ENCODE measurements at places on chromosomes 5 and 9. TPM values are rescaled to one million over a fixed set of nuclear protein-coding genes. Genes with fewer than 3 reads are reported as not detected.

DNA sequence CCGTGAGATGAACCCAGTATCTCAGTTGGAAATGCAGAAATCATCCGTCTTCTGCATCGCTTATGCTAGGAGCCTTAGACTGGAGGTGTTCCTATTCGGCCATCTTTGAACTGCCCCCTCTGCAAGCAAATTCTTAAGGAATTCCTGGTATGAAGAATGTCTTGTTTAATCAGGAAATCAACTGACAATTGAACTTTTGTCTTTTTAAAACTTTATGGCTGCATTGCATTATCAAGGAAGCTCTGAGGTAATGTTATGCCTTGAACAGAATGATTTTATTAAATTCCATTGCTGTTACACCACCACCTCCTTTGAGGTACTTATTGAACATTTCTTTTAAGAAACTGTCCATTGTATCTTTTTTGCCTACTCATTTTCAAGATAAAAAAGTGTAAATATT lies 1915.7 kb upstream of the CDH9 start:
- H3K36me3 ChIP-seq = no peaks in the 10 kb centered on the region
- DNase-seq = no peak
- H3K27me3 ChIP-seq = no peaks in the 10 kb centered on the region

DNA sequence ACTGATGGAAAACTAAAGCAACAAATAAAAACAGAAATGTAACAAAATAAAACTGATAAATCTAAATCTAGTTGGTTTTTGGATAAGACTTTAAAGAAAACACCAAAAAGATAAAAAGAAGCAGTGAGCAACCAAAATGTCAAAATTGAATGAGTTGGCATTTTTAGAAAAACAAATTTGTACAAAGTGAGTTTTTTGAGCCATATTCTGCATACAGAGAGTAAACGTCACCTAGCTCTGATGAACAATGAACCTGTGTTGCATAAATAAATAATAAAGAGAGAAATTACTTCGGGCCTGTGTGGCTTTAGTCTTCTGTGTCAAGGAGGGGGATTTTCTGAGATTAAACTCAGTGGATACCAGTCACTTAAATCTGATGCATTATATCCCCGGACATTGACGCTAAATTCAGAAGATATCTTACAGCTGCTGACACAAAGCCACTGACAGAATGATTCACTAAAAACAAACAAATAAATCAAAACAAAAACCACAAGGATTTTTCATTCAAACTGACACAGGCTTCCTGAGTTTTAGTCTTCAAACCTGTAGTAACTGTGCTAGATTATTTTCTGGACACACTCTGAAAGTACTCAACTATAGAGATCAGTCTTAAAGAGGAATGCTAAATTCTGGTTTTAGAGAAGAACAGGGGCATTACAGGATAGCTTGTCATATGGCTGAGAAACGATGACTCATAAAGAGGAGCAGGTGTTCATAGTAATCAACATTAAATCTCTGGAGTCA lies 403.5 kb upstream of the ST8SIA4 start:
- no peak overlapping the region for H3K4me3 ChIP-seq
- no peaks in the 10 kb centered on the region for H3K27me3 ChIP-seq
- H3K36me3 ChIP-seq = no peaks in the 10 kb centered on the region
- H3K4me1 ChIP-seq = no peaks in the 10 kb centered on the region

GRCh38 chr9:93168581-93168980 lies 15.4 kb upstream of the WNK2 start:
- no peak overlapping the region for H3K27ac ChIP-seq
- DNase-seq = no peak
- H3K4me1 ChIP-seq = peaks cover 3% of the 10 kb centered on the region
- no peaks in the 10 kb centered on the region for H3K27me3 ChIP-seq

The CD72 gene
- total RNA-seq = 0.99 TPM

The PCDHA11 gene
- 4.6 TPM for total RNA-seq

- no peaks in the 10 kb centered on the region for H3K36me3 ChIP-seq
- DNase-seq = no peak
- no peaks in the 10 kb centered on the region for H3K27me3 ChIP-seq
- no peak overlapping the region for H3K4me3 ChIP-seq
- no peak overlapping the region for H3K27ac ChIP-seq
Measured at GRCh38 chr9:79809316-79809876, 237.6 kb downstream of the TLE4 start.

The HAPLN1 gene
- not detected for total RNA-seq

DNA sequence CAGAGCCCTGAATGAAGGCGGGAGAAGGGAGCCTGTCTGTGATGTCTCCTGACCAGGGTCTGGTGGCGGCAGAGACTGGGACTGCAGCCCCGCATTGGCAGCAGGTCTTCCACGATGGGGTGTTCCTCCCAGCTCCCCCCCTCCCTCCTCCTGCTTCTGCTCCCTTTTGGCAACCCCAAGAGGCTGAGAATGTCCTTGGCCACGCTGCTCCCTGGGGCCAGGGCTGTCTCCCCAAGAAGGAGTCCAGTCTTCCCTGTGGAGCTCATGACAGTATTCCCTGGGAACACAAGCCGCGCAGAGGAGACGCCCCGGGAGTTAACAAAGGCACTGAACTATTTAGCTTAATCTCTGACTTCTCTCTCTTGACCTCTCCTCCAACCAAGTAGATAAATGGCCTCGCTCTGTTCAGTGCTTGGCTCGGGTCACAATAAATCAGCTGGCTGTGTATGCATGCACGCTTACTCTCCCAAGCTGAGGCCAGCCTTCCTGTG lies 84.0 kb upstream of the NEURL1B start:
- peak; percentile 76 for DNase-seq
- no peaks in the 10 kb centered on the region for H3K36me3 ChIP-seq
- H3K27me3 ChIP-seq = no peaks in the 10 kb centered on the region
- no peak overlapping the region for H3K4me3 ChIP-seq
- H3K27ac ChIP-seq = peak overlapping the region; percentile 80
- peaks cover 23% of the 10 kb centered on the region for H3K4me1 ChIP-seq

The SLC24A2 gene
- total RNA-seq = 1.7 TPM

The STPG3 gene
- total RNA-seq = 34.1 TPM

The TRMO gene
- total RNA-seq = 40.1 TPM

The BRD3 gene
- 64.5 TPM for total RNA-seq

The DMRT2 gene
- 1.7 TPM for total RNA-seq

DNA sequence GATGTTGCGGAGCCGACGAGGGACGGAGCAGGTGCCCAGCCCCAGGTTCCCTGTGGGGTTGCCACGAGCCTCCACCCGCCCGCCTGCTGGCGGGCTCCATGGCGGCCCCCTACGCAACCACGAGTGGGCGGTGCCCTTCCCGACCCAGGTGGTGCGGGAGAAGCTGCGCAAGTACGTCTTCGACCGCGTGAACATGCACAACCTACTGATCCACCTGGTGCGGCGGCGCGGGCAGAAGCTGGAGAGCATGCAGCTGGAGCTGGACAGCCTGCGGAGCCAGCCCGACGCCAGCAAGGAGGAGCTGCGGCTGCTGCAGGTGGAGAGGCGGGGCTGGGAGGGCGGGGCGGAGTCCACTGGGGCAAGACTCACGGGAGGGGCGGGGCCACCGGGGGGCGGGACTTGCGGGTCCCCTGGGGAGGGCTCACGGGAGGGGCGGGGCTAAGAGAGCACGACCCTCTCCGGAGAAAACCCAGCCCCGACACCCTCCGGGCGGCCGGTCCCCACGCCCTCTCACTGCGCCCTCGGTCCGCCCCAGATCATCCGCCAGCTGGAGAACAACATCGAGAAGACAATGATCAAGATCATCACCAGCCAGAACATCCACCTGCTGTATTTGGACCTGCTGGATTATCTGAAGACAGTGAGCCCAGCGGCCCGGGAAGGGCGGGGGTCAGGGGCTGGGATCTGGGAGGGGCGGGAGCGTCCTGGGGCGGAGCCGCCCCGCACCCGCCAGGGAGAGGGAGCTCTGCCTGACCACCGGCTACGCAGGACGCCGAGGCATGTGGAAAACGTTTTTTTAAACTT lies 3.9 kb downstream of the CCDC183 start:
- H3K4me1 ChIP-seq = peaks cover 43% of the 10 kb centered on the region
- peak overlapping the region; percentile 44 for H3K27ac ChIP-seq
- H3K27me3 ChIP-seq = no peaks in the 10 kb centered on the region

The WDR38 gene
- 3.2 TPM for total RNA-seq

DNA sequence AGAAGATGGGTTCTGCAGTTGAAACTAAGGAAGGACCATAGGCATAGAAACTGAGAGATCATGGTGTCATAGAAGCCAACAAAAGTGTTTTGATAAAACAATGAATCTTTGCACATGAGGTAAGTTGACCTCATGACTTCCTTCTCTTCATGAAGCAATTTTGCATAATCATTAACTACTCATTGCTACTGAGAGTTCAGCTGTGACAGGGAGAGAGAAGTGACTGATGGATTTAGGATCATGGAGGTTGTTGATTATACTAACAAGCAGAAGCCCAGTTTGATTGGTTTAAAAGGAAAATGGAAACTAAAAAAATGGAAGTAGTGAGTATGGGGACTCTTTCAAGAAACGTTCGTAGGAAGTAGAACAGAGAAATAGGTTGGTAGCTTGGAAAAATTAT lies 51.2 kb downstream of the PARP8 start:
- no peak overlapping the region for H3K27ac ChIP-seq
- no peak overlapping the region for H3K4me3 ChIP-seq
- DNase-seq = no peak
- no peaks in the 10 kb centered on the region for H3K4me1 ChIP-seq

- H3K4me1 ChIP-seq = peaks cover 6% of the 10 kb centered on the region
- H3K36me3 ChIP-seq = no peaks in the 10 kb centered on the region
- no peak for DNase-seq
- no peaks in the 10 kb centered on the region for H3K27me3 ChIP-seq
- H3K27ac ChIP-seq = peak overlapping the region; percentile 70
- H3K4me3 ChIP-seq = peak overlapping the region; percentile 90
Measured at GRCh38 chr5:149345892-149346222, 558 bp downstream of the GRPEL2 start.

GRCh38 chr5:18023275-18023674 lies 389.0 kb downstream of the TAF11L14 start:
- no peaks in the 10 kb centered on the region for H3K27me3 ChIP-seq
- H3K4me1 ChIP-seq = no peaks in the 10 kb centered on the region
- H3K27ac ChIP-seq = no peak overlapping the region
- H3K36me3 ChIP-seq = no peaks in the 10 kb centered on the region
- no peak overlapping the region for H3K4me3 ChIP-seq

DNA sequence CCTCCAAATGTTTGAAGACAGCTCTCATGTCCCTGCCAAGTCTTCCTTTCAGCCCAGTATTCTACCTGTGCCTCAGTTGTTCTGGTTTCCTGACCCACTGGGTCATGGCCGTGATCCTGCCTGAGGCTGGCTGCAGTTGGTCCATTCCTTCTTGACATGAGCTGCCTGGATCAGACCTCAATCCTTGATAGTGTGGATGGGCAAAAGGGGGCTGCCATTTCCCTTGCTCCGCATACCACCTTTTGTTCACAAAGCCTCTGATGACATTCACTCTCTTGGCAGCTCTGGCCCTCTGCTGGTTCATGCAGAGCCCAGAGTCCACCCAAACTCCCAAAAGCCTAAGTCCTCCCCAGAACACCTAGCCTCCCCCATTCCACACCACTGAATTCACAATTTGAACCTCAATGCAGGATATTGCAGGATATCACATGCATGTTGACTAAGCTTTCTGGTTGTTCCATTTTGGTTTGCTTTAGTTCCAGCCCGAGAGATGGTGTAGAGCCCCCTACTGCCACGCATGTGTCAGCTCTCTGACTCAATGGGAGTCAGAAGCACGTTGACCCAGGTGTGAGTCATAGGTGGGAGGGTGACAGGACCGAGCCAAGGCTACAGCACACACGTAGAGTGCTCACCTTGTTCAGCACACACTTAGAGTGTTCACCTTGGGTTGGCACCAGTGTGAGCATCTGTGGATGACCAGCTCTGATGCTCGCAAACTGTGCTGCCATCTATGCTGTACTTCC lies 137.2 kb downstream of the MTX3 start:
- DNase-seq = no peak
- H3K36me3 ChIP-seq = no peaks in the 10 kb centered on the region
- H3K27ac ChIP-seq = no peak overlapping the region
- H3K27me3 ChIP-seq = no peaks in the 10 kb centered on the region

- H3K27me3 ChIP-seq = no peaks in the 10 kb centered on the region
- DNase-seq = no peak
- peaks cover 5% of the 10 kb centered on the region for H3K4me1 ChIP-seq
- H3K27ac ChIP-seq = no peak overlapping the region
Measured at GRCh38 chr9:130021123-130021522, 21.9 kb downstream of the FNBP1 start.

The PCDHB14 gene
- total RNA-seq = 8.0 TPM

- no peaks in the 10 kb centered on the region for H3K27me3 ChIP-seq
- no peak overlapping the region for H3K27ac ChIP-seq
- no peaks in the 10 kb centered on the region for H3K4me1 ChIP-seq
- H3K4me3 ChIP-seq = no peak overlapping the region
Measured at GRCh38 chr5:122091936-122092600, 14.0 kb upstream of the LOX start.

- no peaks in the 10 kb centered on the region for H3K4me1 ChIP-seq
- H3K27me3 ChIP-seq = no peaks in the 10 kb centered on the region
- H3K27ac ChIP-seq = no peak overlapping the region
- no peak overlapping the region for H3K4me3 ChIP-seq
- DNase-seq = no peak
- no peaks in the 10 kb centered on the region for H3K36me3 ChIP-seq
Measured at GRCh38 chr5:163596608-163597315, 91.3 kb downstream of the MAT2B start.

DNA sequence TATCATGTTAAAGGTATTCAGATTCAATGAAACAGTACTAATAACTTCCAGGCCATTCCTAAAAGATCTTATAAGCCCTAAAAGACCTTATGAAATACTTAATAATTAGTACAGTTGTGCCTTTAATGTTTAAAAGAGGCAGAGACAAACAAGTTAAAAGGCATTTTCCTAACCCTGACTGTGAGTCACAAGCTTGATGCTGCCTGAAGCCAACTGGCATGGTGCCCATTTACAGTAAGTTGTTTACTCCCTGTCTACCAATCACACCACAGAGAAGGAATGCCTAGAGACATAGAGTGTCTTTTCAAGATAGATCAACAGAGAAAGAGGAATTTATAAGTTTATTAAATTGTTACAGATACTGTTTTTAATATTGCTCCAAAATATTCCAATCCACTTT lies 47.8 kb downstream of the NR3C1 start:
- peaks cover 20% of the 10 kb centered on the region for H3K4me1 ChIP-seq
- H3K36me3 ChIP-seq = no peaks in the 10 kb centered on the region
- DNase-seq = peak; percentile 73
- no peak overlapping the region for H3K4me3 ChIP-seq
- no peak overlapping the region for H3K27ac ChIP-seq

The INSL4 gene
- total RNA-seq = not detected

- peak overlapping the region; percentile 84 for H3K27ac ChIP-seq
- DNase-seq = no peak
- no peaks in the 10 kb centered on the region for H3K27me3 ChIP-seq
- no peak overlapping the region for H3K4me3 ChIP-seq
Measured at GRCh38 chr9:27413511-27414219, 110.4 kb upstream of the IFNK start.

- no peaks in the 10 kb centered on the region for H3K36me3 ChIP-seq
- H3K27ac ChIP-seq = no peak overlapping the region
- H3K4me3 ChIP-seq = no peak overlapping the region
- no peaks in the 10 kb centered on the region for H3K4me1 ChIP-seq
Measured at GRCh38 chr9:18639911-18640310, 166.0 kb downstream of the ADAMTSL1 start.

GRCh38 chr5:40655138-40655537 lies 24.6 kb upstream of the PTGER4 start:
- no peak for DNase-seq
- H3K36me3 ChIP-seq = no peaks in the 10 kb centered on the region
- H3K4me1 ChIP-seq = no peaks in the 10 kb centered on the region
- H3K27me3 ChIP-seq = no peaks in the 10 kb centered on the region

GRCh38 chr5:95988877-95989276 lies 27.2 kb upstream of the ELL2 start:
- H3K27me3 ChIP-seq = no peaks in the 10 kb centered on the region
- no peak overlapping the region for H3K27ac ChIP-seq
- H3K4me3 ChIP-seq = no peak overlapping the region
- DNase-seq = no peak
